Neural crest cell (in vitro differentiated cells): ENCODE measurements at places on chromosomes 12 and 14.

GRCh38 chr12:28611449-28611848, 421.2 kb downstream of the CCDC91 start:
- DNase-seq, result no peak

GRCh38 chr14:81169711-81170103, 51.1 kb downstream of the GTF2A1 start:
- no peak for DNase-seq

- DNase-seq, result no peak
Observed at GRCh38 chr12:10167599-10167998, 4.3 kb downstream of the OLR1 start.

DNA sequence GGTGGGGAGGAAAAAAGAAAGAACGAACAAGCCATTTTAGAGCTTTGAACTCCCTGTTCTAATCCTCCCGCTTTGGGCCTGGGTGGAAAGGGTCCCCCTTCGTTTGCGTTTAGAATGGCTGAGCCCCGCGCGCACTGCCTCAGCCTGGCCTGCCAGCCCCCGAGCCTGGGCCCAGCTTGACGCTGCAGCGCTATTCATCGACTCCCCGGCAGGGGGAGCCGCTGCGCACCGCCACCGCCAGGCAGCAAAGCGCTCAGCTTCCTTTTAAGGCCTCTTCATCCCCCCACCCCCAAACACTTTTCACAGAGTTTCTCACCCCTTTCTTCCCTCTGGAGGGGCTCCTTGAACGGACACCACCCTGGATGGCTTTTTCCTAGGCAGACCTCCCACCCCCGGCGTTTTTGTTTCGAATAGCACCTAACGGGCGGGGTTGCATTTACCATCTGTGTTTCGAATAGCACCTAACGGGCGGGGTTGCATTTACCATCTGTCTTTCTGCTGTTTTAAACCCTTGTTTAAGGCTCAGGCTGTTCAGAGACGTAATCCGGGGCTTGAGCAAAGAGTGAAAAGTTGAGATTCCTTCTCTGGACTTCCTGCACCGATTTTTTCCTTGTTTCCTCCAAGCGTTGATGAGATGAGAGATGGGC, 56.4 kb upstream of the PIWIL1 start:
- DNase-seq, result peak; percentile 63

GRCh38 chr14:57863471-57863870, 2.4 kb downstream of the SLC35F4 start:
- no peak for DNase-seq

DNA sequence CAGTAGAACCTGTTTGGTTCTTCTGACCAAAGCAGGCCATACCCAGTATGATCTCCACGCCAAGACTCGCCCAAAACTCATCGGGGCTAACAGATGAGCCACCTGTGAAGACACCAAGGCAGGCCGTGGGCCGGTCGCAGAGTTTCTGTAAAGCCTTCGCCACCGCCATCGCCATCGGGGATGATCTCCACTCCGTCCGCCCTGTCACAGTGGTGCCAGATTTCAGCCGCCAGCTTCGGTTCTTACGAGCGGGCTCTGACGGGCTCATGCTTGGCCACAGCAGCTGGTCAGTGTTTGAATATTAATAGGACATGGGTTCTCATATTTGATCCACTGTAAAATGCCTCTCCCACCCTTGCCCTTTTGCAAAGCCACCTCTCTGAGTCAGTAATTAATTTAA, 113.2 kb upstream of the TMEM132D start:
- DNase-seq, result no peak

DNA sequence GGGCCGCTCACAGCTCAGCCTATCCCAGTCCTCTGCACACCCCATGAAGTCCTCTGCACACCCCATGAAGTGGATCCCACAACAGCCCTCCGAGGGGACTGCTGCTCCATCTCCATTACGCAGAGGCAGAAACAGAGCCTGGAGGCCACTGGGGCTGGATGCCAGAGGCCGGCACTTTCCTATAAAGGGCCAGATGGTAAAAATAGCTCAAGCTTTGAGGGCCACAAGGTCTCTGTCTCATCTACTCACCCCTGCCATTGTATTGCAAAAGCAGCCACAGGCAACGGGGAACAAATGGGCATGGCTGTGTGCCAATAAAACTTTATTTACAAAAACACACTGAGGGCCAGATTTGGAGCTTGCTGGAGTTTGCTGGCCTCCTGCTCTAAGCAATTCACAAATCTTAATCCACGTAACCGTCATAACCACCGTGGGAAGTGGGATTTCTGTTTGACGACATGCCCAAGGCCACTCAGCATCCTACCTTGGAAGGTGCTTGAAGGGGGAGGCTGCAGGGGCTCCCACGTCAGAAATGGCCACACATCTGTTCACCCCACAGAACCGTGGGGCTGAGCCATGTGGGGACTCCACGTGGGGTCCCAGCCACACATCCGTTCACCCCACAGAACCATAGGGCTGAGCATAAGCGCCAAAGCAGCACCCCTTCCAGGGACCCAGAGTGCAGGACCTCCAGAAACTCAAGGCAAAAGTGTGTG, 92.0 kb downstream of the NCOR2 start:
- DNase-seq, result no peak

- no peak for DNase-seq
Observed at GRCh38 chr14:52031781-52032180, 37.1 kb downstream of the NID2 start.

GRCh38 chr14:99790978-99791376, 2.2 kb upstream of the EML1 start:
- no peak for DNase-seq

GRCh38 chr12:113697104-113697503, 225.4 kb upstream of the LHX5 start:
- DNase-seq, result no peak

DNA sequence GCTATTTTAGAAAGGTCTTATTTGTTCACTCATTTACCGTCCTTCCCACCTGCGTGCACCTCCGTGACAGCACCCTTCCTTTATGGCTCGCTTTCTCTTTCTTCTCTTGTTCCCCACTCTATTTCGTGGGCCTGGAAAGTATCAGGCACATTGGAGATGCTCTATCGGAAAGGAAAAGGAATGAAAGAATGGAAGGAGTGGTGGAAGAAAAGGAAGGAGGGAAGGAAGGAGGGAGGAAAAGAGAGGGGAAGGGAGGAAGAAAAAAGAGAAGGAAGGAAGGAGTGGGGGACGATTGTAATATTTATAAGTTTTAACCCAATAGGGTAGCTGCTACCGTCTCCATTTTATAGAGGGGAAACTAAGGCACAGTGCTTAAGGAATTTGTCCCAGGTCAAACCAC, 363.4 kb downstream of the CACNA1C start:
- DNase-seq, result no peak

- DNase-seq, result no peak
Observed at GRCh38 chr12:1796515-1797010, 23.8 kb upstream of the LRTM2 start.

GRCh38 chr12:44127966-44128710, 292.3 kb downstream of the TMEM117 start:
- DNase-seq, result peak; percentile 10

DNA sequence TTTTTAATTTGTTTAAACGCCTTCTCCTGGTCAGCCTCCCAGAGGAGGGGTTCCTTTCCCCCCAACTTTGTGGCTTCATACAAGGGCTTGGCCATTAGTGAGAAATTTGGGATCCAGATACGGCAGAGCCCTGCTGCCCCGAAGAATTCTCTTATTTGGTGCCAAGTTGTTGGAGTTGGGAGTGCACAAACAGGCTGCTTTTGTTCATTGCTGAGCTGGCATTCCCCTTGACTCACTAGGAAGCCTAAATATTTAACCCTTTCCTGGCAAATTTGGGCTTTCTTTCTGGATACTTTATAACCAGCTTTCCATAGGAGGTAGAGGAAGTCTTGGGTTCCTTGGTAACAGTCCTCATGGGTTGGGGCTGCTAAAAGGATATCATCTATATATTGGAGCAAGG, 10.3 kb upstream of the ADAM21 start:
- DNase-seq, result no peak

DNA sequence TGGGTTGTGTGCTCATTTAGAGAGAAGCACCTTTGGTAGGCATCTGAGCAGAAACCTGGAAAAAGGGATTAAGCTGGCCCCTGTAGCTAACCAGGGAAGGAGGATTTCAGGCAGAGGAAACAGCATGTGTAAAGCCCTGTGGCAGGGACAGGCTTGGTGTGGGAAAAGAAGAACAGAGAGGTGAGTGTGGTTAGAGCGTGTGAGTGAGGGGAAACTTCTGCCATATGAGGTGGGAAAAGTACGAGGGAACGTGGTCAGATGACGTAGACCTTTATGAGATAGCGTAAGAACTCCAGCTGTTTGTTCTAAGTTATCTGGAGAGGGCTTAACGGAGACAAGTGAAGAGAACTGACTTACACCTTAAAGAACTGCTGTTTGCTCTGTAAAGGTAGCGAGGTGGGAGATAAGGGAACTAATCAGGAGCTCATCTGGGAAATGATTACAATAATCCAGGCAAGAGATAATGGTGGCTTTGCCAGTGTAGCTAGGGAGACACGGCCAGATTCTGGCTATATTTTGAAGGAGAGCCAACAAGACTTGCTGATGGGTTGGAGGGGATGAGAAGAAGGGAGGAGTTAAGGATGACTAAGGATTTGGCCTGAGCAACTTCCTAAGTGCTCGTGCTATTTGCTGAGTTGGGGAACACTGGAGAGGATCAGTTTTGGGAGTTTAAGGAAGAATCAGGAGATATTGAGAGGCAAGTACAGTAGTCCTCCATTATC, 234.0 kb downstream of the ETNK1 start:
- no peak for DNase-seq

DNA sequence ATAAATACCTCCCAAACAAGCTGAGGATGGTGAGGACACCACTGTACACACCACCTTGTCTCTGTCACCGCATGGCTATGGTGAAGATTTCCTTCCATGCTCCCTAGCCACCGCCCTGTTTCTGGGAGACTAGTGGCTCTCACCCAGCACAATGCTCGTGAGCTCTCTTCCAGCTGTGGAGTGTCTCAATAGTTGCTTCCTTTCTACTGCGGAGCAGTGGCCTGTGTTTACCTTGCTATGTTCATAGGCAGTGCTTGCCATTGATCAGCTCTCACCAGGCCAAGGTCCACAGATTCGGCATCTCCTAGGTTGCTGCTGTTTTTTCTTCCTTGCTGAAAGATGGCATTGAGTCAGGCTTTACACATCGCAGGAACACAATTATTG, 313.6 kb upstream of the RTL1 start:
- no peak for DNase-seq

DNA sequence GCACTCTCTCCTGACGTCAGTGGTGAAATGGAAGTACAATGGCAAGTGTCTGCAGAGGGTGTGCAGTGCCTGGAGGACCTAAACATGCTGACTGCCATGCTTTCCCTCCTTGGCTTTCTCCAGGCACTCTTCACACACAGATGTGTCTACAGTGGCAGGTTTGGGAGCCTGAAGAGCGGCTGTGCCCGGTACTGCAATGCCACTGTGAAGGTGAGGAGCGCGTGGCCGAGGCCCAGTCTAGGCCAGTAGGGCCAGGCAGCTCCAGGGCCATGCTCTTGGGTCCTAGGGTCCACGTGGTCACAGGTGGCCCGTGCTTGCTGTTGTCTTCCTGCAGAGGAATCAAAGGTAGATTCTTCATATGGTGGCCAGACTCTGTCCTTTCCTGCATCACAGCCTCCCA, 81.4 kb downstream of the STAB2 start:
- DNase-seq, result no peak

DNA sequence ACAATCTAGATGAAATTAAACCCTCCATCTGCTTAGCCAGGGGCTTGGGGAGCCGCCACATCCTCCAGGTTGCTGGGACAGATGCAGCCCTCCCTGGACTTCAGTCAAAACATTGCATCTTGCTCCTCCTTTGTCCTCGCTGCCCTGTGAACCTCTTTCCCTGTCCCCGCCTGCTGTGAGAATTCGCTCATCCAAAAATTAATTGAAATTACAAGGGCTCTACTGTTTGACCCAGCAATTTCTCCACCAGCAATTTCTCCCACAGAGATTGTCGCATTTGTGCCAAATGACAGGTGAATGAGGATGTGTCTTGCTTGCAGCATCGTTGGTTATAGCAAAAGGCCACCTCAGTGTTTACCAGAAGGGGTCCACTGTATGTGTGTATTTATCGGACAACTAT, 5.0 kb upstream of the POP5 start:
- no peak for DNase-seq

GRCh38 chr14:63051301-63051700, 6.0 kb upstream of the KCNH5 start:
- no peak for DNase-seq

- DNase-seq, result no peak
Observed at GRCh38 chr12:119372540-119372939, 38.0 kb downstream of the CCDC60 start.
